CD4-positive, alpha-beta T cell treated with Interleukin-15 for 4 hours (primary cell): ENCODE measurements at places on chromosomes 2 and 18.

- DNase-seq = no peak
Measured at GRCh38 chr2:42230891-42231290, 61.7 kb downstream of the EML4 start.

DNA sequence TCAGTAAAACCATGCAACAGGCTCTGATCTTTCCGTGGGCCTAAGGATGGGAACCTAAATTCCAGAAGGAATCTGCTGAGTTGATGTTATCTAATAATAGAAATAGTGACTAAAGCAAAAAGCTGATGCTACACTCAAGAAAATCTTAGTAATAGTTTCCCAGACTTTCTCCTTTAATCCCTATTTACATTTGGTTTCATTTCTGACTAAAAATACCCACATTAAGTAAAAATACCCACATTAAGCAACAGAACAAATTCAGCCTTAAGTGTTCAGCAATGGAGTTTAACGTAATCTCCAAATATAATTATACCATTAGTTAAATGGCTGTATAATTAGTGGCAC, 50.3 kb downstream of the CCBE1 start:
- DNase-seq = no peak

- no peak for DNase-seq
Measured at GRCh38 chr2:3207091-3207491, 170.5 kb downstream of the EIPR1 start.

DNA sequence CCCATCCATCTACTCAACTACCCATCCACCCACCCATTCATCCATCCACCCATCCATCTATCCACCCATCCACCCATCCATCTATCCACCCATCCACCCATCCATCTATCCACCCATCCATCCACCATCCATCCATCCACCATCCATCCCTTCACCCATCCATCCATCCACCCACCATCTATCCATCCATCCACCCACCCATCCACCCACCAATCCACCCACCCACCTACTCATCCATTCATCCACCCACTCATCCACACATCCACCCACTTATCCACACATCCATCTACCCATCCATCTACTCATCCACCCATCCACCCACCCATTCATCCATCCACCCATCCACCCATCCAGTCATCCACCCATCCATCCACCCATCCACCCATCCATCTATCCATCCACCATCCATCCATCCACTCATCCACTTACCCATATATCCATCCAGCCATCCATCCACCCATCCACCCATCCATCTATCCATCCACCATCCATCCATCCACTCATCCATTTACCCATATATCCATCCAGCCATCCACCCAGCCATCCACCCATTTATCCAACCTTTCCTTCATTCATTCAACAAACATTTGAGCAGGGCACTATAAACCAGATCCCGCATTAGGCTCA, 2.1 kb upstream of the NGEF start:
- no peak for DNase-seq

DNA sequence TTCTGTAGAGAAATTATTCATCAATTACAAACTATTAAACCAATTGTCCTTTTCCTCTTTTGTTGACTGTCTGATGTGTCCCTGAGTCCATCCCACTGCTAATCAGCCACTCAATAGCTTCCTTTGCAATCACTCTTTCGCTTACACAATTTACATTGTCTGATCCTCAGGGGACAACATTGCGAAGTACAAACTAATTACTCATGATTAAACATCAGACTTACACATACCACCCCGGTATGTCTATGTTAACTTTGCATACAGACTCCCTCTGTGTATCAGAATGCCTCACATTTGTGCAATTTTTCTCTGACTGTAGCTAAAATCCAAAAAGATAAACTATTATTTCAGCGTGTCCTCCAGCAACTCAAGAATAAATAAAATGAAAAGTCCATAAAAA, 264.4 kb upstream of the REV1 start:
- DNase-seq = no peak

DNA sequence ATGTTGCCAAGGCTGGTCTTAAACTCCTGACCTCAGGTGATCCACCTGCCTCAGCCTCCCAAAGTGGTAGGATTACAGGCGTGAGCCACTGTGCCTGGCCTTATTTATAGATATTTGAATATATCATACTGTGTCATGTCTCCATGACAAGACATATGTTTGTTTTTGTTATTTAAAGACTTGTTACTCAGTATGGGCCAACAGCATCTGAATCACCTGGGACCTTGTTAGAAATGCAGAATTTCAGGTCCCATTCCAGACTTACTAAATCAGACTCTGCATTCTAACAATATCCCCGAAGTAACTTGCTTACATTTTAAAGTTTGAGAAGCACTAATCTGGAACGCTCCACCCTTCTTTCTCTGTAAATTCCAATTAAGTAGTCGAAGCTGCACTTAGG, 33.2 kb downstream of the RPE start:
- no peak for DNase-seq

- no peak for DNase-seq
Measured at GRCh38 chr18:54086863-54087262, 137.6 kb downstream of the MBD2 start.

- no peak for DNase-seq
Measured at GRCh38 chr2:3644891-3645605, 13.0 kb upstream of the ALLC start.

DNA sequence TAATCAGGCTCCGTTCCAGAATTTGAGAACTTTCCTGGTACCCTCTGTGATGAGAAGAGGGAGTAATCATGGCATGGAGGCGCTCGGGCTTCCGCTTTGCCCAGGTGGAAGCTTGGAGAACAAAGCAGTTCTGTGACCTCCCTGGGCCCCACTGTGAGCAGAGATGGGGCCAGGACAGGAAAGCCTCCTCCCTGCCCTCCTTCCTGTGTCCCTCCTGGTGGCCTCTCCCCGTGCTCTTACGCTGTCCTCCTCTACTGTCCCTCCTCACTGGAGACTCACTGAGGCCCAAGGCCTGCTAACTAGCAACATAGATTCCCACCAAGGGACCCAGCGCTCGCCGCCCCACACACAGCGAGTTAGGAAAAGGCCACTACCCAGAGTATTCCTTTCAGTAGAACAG, 119.8 kb downstream of the MAPK4 start:
- no peak for DNase-seq

- no peak for DNase-seq
Measured at GRCh38 chr2:228318218-228318617, 136.7 kb upstream of the SPHKAP start.

DNA sequence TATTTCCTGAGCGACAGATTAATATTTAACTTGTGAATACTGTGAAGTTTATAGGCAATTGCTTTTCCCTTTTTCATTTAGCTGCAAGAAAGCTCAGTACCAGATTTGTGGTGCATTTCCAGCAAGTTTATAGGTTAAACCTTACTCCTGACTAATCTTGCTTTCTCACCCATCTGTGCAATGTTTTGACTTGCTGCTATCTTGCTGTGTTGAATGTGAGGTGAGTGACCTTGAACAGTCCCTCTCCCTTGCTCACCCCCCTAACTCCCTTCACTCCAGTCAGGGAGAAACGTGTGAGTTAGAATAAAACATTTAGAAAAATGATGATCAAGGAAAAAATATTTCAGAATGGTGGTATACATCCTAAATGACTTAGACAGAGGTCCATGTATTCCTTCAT, 39.8 kb upstream of the PARD3B start:
- DNase-seq = no peak

- DNase-seq = no peak
Measured at GRCh38 chr18:10099539-10100140, 185.8 kb downstream of the VAPA start.

DNA sequence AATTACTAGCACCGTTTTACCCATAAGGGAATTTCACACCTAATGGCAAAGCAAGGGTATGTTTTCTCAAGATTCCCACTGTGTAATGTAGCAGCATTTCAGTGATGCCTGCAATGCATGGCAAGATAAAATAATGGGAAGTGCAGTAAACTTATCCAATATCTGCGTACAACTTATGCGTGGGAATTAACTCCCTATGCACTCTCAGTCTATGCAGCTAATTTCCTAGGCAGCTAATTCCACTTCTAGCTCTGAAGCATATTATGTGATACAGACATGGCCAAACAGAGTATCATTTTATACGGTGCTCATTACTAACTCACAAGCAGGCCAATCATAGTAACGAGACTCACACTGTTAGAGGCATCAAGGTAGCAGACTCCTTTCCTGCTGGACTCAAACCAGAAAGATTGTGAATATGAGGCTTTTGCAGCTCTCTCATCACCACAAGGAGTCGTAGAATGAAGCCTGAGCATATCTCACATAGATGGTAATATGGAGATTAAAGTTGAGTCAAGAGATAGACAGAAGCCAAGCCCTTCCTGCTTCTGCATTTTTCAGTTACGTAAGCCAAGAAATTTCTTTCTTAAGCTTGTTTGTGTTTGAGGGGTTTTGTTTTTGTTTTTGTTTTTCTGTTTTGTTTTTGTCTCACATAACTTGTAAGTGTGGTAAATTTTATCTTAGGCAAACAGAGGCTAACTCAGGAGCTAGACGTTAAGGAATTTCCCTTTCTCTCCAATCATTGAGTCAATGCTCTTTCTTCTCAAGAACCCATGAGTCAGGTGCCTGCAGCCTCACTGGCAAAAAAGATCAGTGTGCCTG, 34.8 kb upstream of the ITGAV start:
- DNase-seq = no peak

DNA sequence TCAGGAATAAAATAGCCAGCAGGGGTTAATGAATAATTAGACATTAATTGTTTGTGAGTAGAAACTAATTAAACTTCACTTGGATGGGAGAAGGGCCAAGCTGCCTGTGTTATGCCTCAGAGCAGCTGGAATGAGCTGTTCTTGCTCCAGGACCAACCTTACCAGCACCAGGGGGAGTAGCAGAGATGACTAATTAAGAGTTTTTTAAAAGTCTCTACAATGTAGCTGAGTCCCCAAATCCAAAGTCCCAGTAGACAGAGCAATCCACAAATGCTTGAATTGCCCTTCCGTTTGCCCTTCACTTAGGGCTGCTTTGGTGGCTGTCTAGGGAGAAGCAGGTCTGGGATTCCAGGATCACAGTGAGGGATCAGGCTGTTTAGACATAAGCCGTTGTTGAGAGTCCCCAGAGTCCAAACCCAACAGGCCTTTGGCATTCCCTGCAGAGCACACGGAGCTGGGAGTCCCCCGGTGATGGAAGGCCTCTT, 59.4 kb downstream of the RHOB start:
- DNase-seq = no peak

DNA sequence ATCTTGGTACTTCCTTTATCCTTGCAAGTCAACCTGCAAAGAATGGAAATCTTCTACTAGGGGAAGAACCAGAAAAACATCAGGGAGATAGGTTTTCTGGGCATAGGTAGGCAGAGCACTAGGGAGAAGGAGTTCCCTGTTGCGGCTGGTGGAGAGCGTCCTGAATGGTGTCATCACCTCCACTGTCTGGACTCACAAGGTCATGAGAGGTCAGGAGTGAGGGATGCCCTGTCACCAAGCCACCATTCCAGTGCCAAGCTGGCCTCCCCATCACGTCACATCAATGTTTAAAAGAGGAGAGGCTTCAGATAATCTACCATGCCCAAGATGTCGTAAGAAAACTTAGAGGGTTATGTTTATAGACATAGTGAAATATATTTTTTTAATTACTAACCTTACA, 72.1 kb downstream of the BCL2 start:
- DNase-seq = no peak
